Activated CD4-positive, alpha-beta T cell treated with anti-CD3 and anti-CD28 coated beads for 1 hour (primary cell): ENCODE measurements at places on chromosomes 4 and X.

DNA sequence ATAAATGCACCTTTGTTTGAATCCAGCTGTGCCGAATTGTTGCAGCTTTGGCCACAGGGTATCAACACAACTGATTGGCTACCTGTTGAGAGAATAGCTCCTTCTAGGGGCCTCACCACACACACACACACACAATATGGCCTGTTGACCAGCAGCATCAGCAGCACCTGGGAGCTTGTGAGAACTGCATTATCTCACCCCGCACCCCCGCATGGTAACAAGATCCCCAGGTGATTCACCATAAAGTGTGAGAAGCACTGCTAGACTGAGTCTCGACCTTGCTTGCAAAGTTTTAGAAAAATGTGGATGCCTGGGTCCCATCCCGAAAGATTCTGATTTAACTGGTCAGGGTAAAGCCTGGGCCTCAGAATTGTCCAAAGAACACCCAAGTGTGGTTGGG is 176.9 kb upstream of the PRPS2 start:
- DNase-seq = no peak

DNA sequence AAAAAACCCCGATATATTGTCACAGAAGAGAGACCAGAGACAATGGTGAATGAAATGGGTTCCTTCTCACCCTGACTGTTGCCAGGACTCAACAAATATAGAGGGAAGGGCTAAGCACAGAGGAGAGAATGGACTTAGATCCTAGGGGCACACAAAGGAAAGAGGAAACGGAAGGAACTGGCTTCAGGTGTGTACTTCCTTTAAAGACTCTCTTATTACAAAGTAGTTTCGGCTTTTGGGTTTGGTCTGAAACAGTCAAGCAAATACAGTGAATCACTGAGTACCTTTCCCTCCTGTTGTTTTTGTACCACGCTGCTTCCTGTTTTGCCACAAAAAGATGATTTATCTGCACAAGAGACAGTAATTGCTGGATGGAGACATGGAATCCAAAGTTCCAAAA is 46.1 kb upstream of the S100G start:
- no peak for DNase-seq

- no peak for DNase-seq
Observed at GRCh38 chr4:147496500-147496899, 15.6 kb downstream of the EDNRA start.

DNA sequence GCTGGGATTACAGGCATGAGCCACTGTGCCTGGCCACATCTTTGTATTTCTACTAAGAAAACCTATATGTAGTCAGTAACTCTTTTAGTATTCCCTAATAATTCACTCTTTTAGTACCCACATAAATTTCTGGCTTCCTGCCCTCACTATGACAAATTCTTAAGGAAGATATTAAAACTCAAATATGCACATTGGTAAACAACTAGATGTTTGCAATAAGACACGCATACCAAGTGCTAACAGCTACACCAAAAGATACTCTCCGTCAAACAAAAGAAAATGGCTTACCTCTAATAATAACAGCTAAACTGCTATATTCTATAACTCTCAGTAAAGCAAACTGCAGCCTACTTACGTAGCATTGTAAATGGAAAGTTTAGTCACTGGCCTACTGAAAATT is 6.3 kb downstream of the UBA6 start:
- no peak for DNase-seq

DNA sequence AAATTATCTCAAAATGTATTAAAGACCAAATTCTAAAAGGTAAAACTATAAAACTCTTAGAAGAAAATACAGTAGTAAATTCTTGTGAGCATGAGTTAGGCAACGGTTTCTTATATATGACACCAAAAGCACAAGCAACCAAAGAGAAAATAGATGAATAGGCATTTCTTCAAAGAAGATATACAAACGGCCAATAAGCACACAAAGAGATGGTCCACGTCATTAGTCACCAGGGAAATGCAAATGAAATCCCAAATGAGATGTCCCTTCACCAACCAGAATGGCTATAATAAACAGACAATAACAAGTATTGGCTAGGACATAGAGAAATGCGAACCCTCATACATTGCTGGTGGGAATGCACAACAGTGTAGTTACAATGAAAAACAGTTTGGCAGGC is 44.6 kb downstream of the RAB33A start:
- DNase-seq = no peak

GRCh38 chrX:121008920-121009319 is 23.4 kb upstream of the CT47A1 start:
- no peak for DNase-seq

DNA sequence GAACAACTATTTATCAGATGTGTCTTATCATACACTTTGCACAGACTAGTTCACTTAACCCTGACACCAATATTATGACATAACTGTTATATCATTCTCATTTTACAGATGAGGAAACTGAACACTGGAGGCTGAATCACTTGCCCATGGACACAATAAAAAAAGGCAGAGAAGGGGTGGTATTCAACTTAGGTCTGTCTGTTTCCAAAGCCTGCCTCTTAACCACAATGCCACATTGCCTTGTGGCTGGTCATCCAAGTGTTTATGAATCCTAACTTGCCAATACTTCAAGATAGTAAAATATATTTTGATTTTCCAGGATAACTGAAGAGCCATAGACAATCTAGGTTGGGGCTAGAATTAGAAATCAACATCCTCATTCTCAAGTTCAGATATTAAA is 327.8 kb downstream of the NR3C2 start:
- no peak for DNase-seq

DNA sequence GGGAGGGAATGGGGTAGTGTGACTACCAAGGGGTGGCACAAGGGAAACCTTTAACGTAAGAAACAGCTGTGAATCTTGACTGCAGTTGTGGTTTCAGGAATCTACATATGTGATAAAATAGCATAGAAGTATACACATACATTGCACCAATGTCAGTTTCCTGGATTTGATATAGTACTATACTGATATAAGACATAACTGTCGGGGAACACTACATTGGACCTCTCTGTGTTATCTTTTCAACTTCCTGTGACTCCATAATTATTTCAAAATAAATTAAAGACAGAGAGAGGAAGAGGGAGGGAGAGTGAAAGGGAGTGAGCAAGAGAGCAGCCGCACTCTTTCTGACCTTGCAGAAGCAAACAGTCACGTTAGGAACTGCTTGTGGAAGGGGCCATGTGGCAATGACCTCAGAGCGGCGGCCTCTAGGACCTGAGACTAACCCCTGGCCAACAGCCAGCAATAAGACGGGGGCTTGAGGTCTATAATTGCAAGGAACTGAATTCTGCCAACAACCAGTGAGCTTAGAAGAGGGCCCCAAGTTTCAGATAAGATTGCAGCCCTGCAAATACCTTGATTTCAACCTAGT is 47.4 kb downstream of the NALF2 start:
- no peak for DNase-seq

GRCh38 chrX:46965125-46965758 is 53.0 kb downstream of the JADE3 start:
- no peak for DNase-seq

DNA sequence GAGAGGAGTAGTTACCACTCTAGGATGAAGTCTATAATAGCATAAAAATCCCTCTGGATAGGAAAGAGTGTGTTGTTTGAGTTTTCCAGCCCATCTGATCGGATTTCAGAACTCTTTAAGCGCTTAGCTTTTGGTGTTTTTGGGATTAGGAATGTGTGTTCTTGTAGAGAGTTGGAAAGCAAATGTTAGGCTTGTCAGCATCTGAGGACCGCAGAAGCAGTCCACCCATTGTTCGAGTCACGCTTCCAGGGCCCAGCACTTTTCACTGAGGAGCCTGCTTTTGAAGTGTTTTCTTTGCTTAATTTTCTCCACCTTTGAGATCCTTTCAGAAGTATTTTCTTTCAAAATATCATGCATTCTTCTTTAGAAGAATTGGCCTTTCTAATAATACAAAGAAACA is 306.2 kb downstream of the TENM3 start:
- DNase-seq = no peak

GRCh38 chrX:55546956-55547355 is 57.3 kb upstream of the USP51 start:
- no peak for DNase-seq

DNA sequence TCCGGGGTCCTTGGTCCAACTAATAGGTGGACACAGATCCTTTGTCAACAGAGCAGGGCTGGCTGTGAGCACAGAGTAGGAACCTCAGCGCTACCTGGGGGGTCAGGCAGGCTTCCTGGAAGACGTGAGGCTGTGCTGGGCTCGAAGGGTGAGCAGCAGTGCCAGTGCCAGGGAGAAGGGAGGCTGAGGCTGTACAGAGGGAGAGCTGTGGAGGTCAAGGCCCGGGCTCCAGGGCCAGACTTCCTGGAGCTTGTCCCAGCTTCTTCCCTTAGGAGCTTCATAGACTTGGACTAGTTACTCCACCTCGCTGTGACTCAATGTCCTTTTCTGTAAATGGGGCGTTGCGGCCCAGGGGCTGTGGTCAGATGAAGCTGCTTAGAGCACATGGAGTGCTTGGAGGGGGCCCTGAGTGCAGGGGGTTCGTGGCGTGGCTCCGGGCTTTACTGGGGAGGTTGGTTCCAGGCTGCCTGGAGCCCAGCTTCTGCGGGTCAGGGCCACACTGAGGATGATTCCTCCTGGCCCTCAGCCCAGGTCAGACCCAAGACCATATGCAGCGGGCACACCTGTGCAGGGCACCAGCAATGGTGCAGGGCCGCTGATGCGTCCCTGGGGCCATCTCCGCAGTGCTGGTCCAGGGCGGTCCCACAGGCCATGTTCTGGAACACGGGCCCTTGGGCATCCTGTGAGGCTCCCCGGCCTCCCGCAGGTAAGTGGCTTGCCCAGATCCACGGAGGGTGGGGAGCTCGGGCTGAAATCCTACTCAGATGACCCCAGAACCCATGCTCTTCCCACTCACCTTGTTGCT is 98.1 kb downstream of the DCTD start:
- DNase-seq = no peak

DNA sequence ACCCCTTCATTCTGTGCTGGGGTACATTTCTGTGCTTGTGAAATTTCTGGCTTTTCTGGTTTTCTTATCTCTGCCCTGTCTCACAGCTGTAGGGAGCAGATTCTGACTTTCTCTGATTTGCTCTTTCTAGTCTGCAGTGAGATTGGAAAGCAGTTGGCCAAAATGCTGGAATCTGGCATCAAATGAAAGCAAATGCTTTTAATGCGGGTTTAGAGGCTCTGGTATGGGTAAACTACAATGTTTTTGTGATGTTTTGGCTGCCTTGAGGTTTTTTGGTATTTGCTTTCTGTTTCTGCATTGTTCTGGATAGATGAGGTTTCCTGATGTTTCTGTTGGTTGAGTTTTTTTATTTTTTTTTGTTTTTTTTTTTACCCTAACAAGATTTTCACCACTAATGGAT is 23.8 kb downstream of the SMIM20 start:
- no peak for DNase-seq

DNA sequence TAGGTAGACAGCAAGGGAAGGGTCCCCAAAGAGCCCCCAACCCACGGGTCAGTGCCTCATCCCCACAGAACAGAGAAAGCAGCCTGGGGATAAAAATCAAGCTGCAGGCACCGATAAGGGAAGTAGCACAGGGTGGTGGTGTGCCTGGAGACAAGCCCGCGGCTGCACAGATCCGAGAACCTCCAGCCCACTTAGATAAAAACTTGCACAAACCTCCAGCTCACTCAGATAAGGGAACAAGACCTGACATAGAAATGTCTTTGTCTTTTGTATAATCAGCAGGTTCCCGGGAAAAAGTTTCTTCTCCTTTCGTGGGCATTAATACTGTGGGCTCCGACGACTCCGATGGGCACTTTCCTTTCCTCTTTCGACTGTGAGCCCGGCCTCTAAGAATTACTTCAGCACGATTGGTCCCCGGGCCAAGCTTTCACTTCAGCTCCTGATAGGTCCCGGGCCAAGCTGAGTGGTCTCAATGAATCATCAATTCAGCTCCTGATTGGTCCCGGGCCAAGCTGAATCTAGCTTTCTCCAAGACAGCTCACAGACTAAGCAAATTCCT is 32.4 kb downstream of the PRDX4 start:
- no peak for DNase-seq

DNA sequence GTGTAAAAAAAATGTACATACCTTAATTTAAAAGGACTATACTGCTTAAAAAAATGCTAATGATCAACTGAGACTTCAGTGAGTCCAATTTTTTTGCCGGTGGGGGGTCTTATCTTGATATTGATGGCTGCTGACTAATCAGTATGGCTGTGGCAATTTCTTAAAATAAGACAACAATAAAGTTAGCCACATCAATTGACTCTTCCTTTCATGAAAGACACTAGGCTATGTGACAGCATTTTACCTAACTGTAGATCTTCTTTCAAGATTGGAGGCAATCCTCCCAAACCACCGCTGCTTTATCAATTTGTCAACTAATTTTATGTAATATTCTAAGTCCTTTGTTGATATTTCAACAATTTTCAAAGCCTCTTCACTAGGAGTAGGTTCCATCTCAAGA is 116.1 kb downstream of the FBXW7 start:
- no peak for DNase-seq

- DNase-seq = no peak
Observed at GRCh38 chr4:77072195-77072753, 3.5 kb downstream of the CCNI start.

DNA sequence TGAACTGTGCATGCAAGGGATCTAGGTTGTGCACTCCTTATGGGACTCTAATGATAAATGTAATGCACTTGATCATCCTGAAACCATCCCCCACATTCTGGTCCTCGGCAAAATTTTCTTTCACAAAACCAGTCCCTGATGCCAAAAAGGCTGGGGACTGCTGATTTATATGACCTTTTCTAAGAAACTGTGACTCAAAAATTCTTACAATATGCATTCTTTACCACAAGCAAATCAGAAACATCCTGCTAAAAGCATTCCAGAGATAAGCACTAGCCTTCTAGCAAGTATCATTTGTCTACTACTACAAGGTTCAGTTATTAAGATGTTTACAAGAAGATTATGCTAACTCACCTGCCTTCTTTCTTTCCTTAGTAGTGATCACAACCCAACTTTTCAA is 166.5 kb upstream of the PCDH7 start:
- no peak for DNase-seq

GRCh38 chr4:173057901-173058300 is 110.7 kb upstream of the GALNT7 start:
- no peak for DNase-seq

DNA sequence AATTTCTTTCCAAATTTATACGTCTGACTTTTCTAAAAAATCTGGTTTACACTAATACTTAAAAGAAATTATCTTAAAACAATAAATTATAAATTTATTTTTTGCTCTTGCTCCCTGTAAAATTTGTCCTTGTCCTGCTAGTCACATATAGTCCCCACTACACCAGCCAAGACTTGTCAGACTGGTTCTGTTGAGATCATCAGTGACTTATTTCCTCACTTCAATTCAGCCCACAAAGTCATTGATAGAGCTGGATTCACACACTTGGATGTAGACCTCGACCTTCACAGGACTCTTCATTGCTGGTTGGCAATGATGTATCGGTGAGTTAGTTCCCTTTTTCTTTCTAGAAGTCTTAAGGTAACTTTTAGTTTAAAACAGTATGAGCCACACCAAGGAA is at the start of gene TMPRSS11E:
Gene TMPRSS11E, plus strand, starts transcription at position 263 of the 400 bp plus-strand sequence. Its CDS starts 50 bp downstream, at position 313.
- no peak for DNase-seq
